AG04450 (cell line): ENCODE measurements at places on chromosomes 1 and 21. TPM values are rescaled to one million over a fixed set of nuclear protein-coding genes. Genes with fewer than 3 reads are reported as not detected.
A peak's percentile ranks its signal among the peaks of the same experiment; 100 is the strongest.

- peak; percentile 18 for DNase-seq
Observed at GRCh38 chr1:226882631-226883409, 12.4 kb downstream of the PSEN2 start.

DNA sequence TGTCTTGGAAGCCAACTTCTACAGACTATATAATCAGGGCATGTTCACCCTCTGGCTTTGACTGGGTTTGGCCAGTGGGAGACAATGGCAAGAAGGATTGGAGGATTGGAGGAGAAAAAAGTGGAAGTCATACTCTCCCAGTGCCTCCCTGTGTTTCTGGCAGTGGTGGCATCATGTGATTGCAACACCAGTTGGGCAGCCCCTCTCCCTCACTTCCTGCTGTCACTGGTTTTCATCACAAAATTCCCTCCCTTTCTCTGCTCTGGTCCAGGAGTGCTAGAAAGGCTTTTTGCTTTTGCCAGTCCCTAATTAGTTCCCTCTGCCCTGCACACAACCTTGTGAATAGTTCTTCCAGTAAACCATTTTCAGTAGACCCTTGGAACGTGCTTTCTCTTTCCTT, 3.7 kb upstream of the QSOX1 start:
- no peak for DNase-seq

GRCh38 chr1:213982672-213983492, 4.9 kb upstream of the PROX1 start:
- no peak for DNase-seq

DNA sequence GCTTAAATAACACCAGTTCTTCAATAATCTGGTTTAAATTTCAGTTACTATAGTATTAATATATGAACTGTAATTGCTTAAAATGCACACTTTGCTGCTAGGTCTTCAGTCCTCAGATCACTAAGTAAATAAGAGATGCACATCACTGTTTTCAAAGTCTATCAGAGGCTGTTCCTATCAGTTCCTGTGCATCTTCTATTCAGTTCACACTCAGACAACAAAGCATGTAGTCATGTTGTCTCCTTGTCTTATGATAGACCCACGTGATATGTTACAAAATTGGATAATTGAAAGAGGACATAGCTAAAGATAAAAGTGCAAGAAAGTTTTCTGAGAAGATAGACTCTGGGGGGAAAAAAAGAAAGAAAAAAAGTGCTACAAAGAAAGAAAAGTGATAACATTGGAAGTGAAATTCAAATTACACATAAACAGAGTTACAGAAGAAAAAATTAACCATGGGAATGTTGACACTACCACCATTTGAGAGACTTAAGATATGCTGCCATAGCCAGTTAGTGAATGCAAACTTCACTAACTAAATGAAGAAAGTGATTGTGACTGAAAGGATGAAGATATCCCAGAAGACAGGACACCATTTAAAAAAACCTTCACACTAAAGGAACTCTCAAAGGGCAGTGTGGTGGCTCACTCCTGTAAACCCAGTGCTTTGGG, 33.9 kb upstream of the TSNAX start:
- no peak for DNase-seq

Gene CBS
- polyA plus RNA-seq: 41.1 and 42.2 TPM in 2 replicates

- no peak for DNase-seq
Observed at GRCh38 chr1:32144033-32144432, 35.4 kb upstream of the TXLNA start.

Gene RGS8
- polyA plus RNA-seq: not detected in 2 replicates

- DNase-seq: no peak
Observed at GRCh38 chr1:44549510-44549909, 124.8 kb downstream of the TMEM53 start.

GRCh38 chr1:101238031-101238628, 1.3 kb downstream of the S1PR1 start:
- no peak for DNase-seq
